Sigmoid colon (tissue), 7 donors: ENCODE measurements at places on chromosomes 6 and 20. TPM values are rescaled to one million over a fixed set of nuclear protein-coding genes. Genes with fewer than 3 reads are reported as not detected.

Gene TNFRSF6B
- total RNA-seq: 1.8 TPM

- no peak for DNase-seq
Observed at GRCh38 chr20:53434662-53435061, 159.0 kb downstream of the ZNF217 start.

- no peak for DNase-seq
Observed at GRCh38 chr6:76886900-76887299, 576.4 kb downstream of the HTR1B start.

GRCh38 chr6:112231594-112232060 lies 22.7 kb downstream of the LAMA4 start:
- DNase-seq: no peak

GRCh38 chr6:107682721-107683120 lies 141.4 kb downstream of the SCML4 start:
- no peak for DNase-seq

DNA sequence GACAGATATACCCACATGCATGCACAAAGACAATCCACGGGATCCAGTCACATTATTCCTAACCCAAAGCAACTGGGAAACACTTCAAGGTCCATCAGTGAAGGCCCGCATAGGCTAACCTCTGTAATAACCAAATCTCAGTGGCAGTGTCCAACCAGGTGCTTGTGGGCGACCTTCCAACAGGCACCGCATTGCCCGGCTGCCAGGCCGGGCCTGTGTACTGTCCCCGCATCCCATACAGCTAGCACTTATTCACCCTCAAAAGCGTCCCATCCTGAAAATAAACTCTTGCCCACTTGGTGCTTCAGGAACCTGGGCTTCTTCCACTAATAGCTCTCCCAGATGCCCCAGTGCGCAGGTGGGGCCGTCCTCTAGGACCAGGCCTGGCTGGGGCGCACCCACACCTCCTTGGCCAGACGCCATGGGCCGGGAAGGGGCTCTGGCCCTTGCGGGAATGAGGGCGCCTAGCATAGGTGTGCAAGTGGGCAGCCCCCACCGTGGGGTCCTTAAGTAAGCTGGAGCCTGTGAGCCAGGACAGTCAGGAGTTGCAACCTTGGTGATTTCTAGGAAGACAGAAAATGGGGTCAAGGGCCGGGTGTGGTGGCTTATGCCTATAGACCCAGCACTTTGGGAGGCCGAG lies 1.1 kb upstream of the ENTPD6 start:
- DNase-seq: no peak
